Caudate nucleus (tissue), 63 donors: ENCODE measurements at places on chromosomes 3 and 15.

DNA sequence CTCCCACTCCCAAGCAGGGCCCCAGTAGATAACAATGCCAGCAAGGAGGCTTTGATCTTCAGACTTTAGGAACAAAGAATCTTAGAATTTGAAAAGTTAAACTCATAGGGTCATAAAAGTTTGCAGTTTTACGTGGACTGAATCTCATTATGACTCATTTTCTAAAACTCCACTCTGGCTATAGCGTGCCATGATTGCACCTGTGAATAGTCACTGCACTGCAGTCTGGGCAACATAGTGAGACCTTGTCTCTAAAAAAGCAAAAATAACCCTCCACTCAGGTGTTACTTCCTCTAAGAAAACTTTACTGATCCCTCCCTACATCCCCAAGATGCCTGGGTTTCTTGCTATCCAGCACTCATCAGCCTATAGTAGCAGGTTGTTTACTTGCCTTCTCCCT lies 104.5 kb downstream of the IL20RB start:
- DNase-seq, result no peak

DNA sequence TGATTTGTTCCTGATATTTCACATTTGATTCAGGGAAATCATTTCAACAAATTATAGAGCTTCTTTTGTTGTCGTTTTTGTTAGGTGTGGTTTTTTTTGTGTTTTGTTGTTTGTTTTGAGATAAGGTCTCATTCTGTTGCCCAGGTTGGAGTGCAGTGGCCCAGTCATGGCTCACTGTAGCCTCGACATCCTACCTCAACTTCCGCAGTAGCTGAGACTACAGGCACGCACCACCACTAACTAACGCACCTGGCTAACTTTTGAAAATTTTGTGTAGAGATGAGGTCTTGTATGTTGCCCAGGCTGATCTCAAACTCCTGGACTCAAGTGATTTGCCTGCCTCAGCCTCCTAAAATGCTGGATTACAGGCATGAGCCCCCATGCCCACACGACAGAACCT lies 177.0 kb downstream of the AKAP13 start:
- DNase-seq, result no peak

- no peak for DNase-seq
These were observed 209.9 kb upstream of the RGMA start for GRCh38 chr15:93298901-93299300.

DNA sequence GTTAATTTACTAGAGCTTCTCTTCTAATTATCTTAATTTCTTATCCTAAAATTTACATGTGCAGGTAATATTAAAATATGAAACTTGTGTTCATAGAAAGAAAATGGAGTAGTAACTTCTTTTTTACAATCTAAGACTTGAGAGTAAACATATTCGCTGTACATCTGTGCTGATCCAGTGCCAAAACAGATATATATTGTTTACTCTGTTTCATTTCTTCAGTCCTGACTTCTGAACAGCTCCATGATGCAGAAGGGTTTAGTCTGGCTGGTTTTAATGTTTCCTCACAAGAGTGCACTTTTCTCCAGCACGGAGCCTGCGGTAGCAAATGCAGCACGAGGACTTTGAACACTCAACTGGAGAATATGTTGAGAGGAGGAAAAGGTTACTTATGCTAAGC lies 306.8 kb downstream of the EPHA3 start:
- no peak for DNase-seq

- no peak for DNase-seq
These were observed 81.1 kb upstream of the ROBO1 start for GRCh38 chr3:79848876-79849275.

GRCh38 chr15:53454843-53455721 lies 304.4 kb downstream of the WDR72 start:
- DNase-seq, result no peak

GRCh38 chr15:73624530-73624929 lies 8.7 kb downstream of the NPTN start:
- no peak for DNase-seq

- DNase-seq, result no peak
These were observed 45.2 kb upstream of the FILIP1L start for GRCh38 chr3:100159331-100160153.

- peak; percentile 39 for DNase-seq
These were observed 90.6 kb downstream of the LIPC start for GRCh38 chr15:58522391-58522790.

DNA sequence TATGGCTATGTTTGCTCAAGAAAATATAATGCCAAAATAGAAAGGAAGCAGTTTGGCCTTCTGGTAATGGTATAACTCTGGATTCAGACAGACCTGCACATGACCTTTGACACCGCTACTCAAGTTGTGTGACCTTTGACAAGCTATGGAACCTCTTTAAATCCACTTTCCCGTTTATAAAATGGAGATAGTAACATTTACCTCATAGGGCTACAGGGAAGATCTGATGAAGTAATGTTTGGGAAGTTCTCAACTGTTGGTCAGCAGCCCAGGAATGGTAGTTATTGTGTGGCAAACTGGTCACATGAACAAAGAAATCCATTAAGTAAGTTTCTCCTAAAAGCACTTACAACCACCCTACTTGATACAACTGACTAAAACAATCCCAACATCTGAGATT lies 95.1 kb upstream of the PHLDB2 start:
- no peak for DNase-seq

DNA sequence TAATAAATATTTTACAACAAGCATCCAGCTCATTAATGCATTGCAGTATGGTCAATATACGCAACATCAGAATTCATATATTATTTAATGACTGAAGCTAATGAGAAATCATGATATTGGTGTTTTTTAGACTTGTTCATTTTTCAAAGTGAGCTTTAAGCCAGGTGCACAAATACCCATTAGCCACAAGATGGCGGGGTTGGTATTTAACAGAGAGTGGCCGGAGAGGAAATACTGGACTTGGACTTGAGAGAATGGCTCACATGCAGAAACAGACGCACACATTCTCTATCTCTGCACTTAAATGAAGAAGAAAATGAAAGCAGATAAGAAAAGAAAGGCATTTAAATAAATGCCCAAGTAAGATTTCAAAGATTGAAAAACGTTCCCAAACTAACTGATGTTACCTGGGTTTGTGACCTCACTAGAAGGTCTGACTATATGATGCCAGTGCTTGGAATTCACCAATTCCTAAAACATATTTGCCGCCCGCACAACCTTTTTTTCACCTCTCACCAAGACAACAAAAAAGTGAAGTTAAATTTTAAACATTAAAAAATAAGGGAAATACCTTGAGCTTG lies 21.2 kb upstream of the CRBN start:
- no peak for DNase-seq

- no peak for DNase-seq
These were observed 34.7 kb downstream of the CEP19 start for GRCh38 chr3:196677353-196677752.

DNA sequence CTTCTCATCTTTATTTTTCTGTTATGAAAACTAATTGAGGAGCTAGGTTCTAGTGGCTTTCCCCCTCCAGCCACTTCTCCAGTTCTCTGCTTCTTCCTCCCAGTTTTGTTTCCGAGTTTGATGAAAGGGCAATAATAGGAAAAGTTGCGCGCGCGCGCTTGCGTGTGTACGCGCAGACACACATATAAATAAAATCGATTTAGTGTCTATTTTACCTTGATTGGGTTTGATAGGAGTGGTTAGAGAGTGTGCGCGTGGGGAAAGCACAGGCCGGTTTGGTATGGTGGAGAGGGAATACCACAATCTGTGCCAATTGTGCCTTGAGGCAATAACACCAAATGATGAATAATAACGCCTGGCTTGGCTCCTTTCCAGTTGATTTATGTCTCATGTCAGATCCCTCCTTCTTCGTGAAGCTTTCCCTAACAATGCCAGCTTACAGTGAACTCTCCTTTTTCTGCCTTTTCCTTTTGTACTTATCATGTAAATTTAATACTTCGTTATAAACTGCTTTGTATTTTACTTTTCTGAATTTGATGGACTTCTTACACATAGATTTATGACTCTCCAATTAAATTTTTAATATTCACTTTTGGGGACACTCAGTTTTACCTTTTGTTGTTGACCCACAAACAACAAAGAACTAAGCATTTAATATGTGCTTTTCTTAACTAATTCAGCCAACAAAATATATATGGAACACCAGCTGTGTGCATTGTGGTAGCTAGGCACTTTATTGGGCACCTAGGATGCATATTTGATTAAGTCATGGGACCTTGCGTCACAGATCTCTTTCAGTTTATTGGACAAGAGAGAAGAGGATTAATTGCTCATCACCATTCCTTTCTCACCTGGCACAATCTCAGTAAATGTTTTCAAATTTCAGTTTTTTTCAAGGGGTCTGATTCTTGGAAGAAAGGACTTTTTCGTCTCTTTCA lies 1.7 kb downstream of the TIPARP start:
- no peak for DNase-seq

DNA sequence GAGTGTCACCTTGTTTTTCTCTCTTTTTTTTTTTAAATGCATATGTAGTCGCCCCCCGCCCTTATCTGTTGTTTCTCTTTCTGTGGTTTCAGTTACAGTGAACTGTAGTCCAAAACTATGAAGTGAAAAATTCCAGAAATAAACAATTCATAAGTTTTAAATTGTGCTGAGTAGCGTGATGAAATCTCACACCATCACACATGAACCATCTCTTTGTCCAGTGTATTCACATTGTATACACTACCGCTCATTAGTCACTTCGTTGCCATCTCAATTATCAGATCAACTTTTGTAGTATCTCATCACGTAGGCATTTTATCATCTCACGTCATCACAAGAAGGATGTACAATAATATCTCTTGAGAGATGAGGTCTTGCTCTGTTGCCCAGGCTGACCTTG lies 62.5 kb upstream of the MLF1 start:
- no peak for DNase-seq

GRCh38 chr15:88057836-88058235 lies 198.7 kb downstream of the NTRK3 start:
- peak; percentile 24 for DNase-seq

DNA sequence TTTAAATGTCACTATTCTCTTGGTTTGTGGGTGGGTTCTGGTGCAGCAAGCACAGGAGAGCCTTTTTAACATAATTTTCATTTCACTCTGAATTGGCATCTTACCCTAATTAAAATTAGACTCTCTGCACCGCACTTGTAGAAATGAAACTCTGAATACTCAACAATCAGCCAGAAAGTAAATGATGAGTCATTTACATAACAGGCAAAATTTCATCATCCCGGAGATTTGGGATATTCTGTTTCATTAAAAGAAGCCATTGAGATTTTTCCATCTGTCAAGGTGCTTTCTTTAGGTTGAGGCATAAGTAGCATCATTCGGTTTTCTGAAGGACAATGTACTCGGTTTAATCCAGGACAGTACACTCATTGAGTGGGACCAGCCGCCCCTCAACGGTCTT lies 111.0 kb downstream of the RFTN1 start:
- DNase-seq, result no peak

DNA sequence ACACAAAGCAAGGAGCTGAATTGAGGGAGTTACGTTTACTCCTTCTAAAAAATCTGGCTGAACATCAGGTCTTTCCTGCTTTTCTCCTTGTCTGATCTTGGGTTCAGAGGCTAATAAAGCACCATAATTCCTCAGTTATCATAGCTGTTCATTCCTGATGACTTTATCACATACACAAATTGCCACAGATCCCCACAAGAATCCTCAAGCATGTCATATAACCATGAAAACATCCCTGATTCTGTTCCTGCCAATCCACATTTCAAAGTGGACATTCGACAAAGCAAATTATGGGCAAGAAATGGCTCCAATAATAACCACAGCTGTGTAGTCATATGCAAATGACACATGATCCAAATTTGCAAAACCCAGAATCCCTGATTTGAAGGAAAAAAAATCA lies 321.3 kb downstream of the MEX3B start:
- no peak for DNase-seq

GRCh38 chr15:72740219-72740618 lies 43.3 kb downstream of the ADPGK start:
- DNase-seq, result no peak

DNA sequence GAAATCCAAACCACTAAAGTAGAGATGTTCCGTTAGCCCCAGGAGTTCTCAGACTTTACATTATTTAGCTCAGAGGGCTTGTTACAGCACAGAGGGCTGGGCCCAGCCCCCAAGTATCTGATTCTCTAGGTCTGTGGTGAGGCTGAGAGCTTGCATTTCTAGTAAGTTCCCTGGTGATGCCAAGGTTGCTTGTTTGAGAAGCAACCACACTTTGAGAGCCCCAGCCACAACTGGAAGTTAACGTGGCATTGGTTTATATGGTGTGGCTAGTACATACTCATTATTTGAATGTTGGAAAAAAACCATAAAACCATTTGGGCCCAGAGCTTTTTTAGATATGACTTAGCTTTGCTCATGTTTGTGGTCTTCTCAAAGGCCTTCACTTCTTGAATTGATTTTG lies 35.9 kb downstream of the PRR23E start:
- DNase-seq, result no peak

DNA sequence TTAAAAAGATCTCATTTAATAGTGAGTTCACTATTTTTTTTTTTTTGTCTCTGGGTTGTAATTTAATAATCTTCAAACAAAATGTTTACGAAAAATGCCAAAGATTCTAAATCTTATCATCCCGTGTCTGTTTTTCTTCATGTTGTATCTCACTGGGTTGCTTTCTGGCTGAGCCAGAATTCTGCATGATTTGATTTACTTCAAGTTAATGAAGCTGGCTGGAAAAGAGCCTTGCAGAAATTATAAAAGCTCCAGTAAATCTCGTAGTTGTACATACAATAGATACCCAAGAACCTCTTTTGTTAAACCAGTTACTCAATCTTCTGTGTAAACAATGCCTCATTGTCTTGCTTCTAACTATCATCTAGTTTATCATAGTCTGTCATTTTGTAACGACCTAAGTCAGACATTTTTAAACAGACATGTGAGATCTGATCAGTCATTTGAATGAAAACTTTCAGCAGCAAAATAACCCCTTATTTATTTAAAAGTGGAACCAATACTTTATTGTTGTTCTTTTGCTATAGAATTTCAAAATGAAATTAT lies 249.0 kb downstream of the MCTP2 start:
- no peak for DNase-seq

GRCh38 chr3:69122403-69122802 lies at the start of gene LMOD3:
Gene LMOD3 (minus strand): TSS chr3:69122595. CDS start chr3:69122386, 209 bp downstream.
- no peak for DNase-seq

DNA sequence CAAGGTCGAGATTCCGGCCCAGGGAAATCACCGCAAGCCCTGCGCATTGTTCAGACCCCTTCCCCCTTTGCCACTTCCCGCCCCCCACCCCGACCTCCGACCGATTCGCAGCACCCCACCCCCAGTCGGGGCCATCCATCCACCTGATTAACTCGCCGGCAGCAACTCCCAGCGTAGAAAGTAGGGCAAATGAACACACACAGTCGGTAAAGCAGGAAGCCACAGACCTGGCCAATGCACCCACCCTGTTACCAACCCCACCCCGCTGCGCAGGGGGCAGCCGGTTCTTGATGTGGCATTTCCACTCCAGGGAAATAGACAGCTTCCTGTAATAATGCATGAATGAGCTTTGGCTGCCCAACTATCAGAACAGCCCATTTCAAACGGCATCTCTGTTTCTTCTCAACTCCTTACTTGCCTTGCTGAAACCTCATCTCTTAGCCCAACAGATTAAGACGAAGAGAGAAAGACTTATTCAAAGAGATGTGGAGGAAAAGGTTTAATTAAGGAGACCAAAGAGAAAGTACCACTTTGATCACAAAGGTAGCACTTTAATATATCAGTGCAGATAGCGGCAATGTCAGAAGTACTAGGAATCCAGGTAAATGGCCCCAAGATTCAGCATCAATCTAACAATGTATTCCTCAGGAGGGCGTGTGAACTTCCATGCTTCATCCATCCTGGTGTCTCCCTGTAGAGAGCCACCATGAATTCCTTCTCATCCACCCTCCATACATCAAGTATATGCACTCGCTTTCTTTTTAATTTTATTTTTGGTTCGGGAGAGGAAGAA lies 1.9 kb downstream of the TNIK start:
- no peak for DNase-seq
